ENCODE measurements at places on chromosomes 5 and 9.

GRCh38 chr9:93589688-93590087 is 13.3 kb downstream of the PHF2 start:
- no peak for DNase-seq

DNA sequence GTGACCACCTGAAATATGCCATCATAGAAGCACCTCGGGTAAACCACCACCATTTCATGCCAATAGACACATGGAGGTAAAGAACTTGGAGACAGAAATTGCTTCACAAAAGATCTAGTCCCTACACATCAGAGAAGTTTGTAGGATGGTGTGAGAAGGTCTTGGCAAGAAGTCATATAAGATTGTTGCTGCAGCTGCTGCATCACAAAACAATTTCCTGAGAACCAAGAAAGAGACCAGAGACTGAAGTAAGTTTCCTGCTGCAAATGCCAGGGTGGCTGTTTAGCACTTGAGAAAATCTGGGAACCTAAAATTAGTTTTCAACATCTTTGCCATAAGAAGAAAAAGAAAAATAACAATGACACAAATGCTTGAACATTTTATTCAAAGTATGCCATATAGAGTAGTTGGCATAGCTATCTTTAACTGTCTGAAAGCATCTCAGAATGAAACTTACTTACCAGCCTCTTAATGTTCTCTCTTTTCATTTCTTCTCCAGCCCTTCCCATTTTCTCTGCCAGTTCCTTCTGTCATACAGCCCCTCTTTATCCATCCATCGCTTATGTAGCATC is 114.3 kb downstream of the KCTD16 start:
- DNase-seq = no peak

DNA sequence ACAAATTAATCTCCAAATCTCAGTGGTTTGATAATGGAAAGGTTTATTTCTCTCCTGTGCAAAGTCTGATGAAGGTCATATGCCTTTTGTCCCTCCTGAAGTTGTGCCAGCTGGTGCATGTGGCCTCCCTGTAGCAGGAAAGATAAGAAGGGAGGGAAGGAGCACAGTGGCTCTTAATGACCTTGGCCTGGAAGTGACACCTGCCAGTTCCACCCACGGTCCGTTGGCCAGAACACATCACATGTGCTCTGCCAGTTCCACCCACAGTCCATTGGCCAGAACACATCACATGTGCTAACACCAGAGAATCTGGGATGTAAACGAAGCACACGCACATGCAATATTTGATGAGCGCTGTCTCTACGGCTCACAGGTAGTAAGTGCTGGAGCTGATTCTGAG is 130.9 kb downstream of the DOCK2 start:
- DNase-seq = no peak

- DNase-seq = no peak
Observed at GRCh38 chr9:135926402-135927194, 19.3 kb upstream of the CAMSAP1 start.

DNA sequence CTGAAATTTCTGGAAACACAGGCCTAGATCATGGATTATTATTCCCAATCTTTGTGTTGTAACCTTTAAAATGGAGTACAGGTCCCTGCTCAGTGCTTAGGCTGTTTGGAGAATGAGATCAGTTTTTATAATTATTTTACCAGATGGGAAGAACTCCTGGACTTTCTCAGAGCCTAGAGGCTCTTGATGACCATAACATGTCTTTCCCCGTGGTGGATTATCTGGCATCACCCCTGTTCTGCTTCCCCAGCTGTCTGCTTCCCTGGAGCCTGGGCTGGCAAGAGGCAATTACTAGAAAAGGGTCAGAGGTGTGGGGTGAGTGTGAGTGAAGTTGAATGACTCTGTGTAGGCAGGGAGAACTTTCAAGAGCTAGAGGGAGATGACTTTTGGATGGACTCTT is 143.0 kb downstream of the CARTPT start:
- no peak for DNase-seq

- DNase-seq = no peak
Observed at GRCh38 chr9:98971168-98971914, 27.6 kb downstream of the COL15A1 start.

DNA sequence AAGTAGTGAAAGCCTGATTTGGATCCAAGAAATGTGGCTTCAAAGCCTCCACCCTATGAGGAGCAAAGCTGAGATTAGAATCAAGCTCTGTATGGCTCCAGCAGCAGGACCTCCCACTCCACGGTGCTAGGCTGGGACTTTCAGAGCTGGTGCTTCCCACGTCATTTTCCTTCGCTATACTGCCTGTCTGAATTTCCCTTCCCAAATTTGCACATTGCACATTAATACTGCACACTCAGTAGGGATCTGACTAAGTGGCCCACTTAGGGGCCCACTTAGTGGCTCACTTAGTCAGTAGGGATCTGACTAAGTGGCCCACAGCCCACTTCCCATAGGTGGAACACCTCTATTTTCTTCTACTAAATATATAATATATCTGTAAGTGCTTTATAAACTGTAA is 14.1 kb upstream of the SPDL1 start:
- DNase-seq = no peak

DNA sequence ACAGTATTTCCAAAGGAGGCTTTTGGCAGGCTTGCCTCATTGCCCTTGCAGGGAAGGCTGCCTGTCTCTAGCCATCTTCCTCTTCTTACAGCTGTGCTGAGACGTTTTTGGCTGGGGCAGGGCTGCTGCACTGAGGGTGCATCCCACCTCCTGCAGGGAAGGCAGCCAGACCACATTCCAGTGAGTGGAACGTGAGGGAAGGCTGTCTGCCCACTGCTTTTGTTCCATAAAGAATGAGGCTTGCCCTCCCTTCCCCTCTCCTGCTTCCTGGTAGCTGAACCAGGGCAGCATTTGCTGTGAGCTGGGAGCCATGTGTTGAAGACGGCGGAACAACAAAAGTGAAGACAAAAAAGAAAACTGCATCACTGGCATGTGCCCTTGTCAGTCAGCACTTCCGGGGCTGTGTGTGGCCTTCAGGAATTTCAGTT is 16.8 kb downstream of the MGAT1 start:
- DNase-seq = no peak

DNA sequence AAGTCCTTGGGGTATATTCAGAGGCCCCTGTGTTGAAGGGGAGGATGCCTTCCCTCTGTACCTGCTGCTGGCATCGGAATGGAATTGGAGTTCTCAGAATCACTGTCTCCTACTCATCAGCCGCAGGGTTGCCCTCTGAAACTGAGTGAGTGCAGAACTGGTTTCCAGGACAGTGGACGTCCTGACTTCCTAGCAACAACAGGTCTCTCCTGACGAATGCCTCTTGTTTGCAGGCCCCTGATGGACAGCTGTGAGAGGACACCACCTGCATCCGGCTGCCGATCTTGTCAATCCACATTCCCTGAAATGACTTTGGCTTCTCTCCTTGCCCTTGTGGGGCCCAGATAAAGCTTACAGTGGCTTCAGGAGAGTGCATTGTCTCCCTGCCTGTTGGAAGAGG is 274.5 kb downstream of the NSG2 start:
- no peak for DNase-seq

GRCh38 chr5:155953335-155953734 is 373.6 kb upstream of the SGCD start:
- no peak for DNase-seq

DNA sequence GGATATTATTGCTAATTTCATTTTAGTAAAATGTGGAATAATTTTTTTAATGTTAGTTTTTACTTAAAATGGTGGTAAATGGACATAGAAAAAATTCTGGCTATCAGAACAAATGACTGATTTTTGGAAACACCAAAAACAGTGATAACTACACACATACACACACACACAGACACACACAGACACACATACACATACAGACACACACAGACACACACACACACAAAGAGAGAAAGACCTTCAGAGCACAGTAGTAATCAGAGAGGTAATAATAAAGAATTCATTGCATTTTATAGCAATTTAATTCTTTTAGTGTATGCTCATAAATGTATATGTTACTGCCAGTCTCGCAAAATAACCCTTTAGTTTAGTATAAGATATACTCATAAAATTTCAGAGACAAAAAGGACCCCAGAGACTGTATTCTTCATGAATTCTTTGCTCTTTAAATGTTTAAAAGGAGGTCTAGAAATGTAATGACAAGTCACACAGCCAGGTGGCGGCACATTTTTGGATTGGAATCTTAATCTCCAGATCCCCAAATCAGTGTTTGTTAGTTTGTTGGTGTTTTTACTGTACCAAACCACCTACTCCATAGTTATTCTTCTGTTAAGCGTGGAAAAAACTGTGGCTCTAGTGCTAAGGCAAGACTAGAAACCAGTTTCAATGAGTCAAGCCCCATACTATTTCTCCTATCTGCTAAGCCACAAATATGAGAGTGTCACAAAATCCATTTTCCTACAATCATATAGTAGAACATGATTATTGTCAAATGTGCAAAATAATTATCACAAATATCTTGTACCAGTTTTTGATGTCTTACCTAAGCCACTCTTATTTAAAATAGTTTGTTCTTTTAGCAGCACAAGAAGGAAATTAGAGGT is 109.9 kb downstream of the EDIL3 start:
- DNase-seq = no peak

DNA sequence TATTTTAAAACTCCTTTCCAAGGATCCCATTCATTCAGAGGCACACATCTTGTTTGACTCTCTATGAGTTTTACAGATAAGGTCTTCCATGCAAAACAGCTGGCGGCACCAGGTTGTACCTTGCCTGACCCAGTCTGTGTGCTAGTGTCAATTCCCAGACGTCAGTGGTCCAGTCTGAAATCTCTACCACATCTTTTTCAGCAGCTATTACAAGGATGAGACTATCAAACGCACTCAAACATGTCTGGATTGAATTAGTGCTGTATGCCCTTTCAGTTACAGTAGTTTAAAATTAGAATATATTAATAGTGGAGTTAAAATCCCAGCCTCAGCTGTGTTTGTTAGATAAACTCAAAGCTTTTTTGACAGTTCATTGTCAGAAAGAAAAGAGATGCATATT is 11.7 kb downstream of the CDC14B start:
- no peak for DNase-seq

- no peak for DNase-seq
Observed at GRCh38 chr5:118144540-118144939, 843.8 kb downstream of the DTWD2 start.
